Testis (tissue), 5 donors: ENCODE measurements at places on chromosomes 2 and 18.

GRCh38 chr2:8882094-8882493 lies 44.7 kb upstream of the KIDINS220 start:
- no peak for DNase-seq

GRCh38 chr18:3152294-3152693 lies 67.5 kb downstream of the MYOM1 start:
- no peak for DNase-seq

GRCh38 chr2:240130393-240131195 lies 5.5 kb downstream of the COPS9 start:
- DNase-seq, result no peak

- DNase-seq, result no peak
Observed at GRCh38 chr2:197661626-197662025, 13.8 kb downstream of the RFTN2 start.

- DNase-seq, result no peak
Observed at GRCh38 chr2:159960414-159960813, 102.0 kb downstream of the PLA2R1 start.

- DNase-seq, result no peak
Observed at GRCh38 chr18:3824101-3824500, 374.1 kb downstream of the TGIF1 start.

DNA sequence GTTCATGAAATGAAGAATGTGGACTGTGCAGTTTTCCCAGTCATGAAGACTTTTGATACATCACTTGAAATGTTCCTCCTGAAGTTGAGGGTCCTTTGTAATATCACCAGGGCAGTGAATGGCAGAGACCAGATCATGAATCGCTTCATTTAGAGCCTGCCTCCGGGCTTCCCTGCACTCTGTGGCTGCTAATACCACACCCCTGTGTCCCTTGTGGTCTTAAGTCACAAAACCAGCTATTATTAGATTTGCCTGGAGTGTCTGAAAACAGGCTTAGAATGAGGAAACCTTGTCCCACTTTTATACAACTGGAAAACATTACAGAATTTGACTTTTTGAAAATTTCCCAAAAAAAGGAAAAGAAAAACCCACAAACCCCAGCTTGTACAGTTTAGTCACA lies 147.9 kb downstream of the MGAT5 start:
- no peak for DNase-seq

- DNase-seq, result no peak
Observed at GRCh38 chr2:98093611-98094010, 6.6 kb downstream of the VWA3B start.

DNA sequence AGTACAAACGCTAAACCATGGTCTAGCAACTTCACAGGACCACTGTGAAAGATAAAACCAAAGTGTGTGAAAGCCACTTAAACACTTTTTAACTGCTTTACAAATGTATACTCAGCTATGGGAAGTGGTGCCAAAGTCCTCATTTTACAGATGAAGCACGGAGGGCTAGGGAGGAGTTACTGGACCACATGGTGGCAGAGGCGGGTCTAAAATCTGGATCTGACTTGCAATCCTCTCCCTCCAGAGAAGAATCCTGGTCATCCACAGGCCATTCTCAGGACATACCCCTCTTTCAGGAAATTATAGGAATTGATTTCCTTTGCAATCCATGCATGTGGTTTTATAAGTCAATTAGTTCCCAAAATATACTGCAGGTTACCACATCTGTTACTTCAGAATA lies 84.6 kb upstream of the GYPC start:
- DNase-seq, result no peak

- DNase-seq, result peak; percentile 12
Observed at GRCh38 chr18:79904357-79905147, 46.9 kb downstream of the SLC66A2 start.

- DNase-seq, result no peak
Observed at GRCh38 chr2:83686863-83687262, 772.2 kb downstream of the SUCLG1 start.

GRCh38 chr2:237455764-237456163 lies 31.3 kb upstream of the MLPH start:
- no peak for DNase-seq
